ENCODE measurements at places on chromosomes 7 and 10.

DNA sequence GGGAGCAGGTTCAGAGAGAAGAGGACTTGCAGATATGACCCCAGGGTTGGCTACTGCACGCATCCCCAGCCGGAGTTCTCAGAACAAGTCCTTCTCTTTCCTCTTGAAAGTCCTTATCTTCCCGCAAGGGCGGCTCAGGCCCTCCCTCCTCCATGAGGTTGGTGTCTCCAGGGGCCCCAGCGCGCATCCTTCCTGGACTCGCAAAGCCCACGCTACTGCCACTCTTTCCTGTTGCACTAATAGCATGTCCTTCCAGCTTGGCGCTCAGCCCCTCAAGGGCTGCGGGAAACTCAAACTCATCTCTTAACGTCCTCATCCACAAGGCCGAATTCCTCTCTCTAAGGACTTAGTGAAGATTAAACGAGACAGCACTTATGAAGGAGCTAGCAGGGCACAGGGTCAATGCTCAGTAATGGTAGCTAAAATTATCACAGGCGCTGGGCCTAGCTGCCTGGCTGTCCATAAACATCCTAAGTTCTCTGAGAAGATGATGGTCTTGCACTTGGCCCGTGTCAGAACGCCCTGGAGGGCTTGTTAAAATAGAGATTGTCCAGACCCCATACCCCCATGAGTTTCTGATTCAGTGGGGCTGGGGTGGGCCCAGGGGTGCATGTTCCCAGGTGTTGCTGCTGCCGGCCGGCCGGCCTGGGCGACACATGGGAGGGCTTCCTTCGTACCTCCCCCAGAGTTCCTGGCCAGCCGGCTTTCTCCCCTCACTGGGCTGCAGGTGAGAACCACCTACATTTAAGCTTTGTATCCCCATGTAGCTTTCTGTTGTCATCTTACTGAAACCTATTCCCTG lies 261.4 kb downstream of the COBL start:
- DNase-seq, result no peak

DNA sequence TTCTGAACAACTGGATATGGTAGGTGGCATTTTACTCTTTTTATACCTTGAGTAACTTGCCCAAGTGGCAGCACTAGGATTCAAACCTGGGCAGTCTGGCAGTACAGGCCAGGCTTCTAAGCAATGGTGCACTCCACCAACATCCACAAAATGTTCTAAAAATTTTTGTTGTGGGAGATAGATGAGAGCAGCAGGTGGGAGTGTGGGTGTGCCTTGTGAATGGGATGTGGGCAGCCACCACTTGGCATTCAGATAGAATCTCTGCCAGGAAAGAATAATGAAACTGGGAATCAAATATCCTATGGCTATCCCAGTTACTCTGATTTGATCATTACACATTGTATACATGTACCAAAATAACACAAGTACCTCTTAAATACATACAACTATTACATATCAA lies 810.7 kb downstream of the MAGI2 start:
- DNase-seq, result no peak

DNA sequence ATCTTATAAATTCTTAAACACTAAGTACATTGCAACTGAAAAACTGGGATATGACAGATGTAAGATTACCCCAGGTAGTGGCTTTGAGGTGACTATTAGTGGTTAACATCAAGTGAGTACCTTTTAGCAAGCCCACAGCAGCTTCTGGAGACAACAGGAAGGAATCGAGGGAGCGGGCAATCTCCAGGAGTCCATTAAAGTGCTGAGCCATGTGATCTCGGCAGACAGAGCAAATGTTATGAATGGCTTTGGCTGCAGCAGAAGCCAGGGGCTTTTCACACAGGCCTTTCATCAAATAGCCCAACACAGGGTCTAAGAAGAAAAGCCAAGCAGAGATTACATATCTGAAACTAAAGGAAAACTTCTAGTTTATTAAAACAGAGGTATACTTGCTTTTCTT lies 48.9 kb downstream of the IRF5 start:
- no peak for DNase-seq

GRCh38 chr10:63504145-63504881 lies 16.9 kb upstream of the REEP3 start:
- DNase-seq, result no peak

DNA sequence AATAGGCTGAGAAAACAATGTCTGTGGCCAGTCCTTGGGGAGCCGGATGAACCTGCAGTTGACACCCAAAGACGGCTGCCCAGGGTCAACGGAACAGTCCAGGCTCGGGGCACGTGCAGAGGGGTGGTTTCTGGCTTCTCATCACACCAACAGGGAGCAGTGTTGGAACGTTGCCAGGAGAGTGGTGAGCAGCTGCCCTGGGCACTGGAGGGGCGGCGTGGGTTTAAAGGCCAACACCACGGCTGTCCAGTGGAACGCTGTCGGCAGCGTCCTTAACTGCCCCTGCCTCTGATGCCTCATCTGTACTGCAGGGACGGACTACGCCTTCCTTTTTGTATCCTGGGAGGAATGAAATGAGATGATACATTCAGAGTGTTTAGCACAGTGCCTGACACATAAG lies 19.8 kb downstream of the JCAD start:
- peak; percentile 28 for DNase-seq

- no peak for DNase-seq
Observed at GRCh38 chr10:93821051-93821772, 63.5 kb downstream of the LGI1 start.

DNA sequence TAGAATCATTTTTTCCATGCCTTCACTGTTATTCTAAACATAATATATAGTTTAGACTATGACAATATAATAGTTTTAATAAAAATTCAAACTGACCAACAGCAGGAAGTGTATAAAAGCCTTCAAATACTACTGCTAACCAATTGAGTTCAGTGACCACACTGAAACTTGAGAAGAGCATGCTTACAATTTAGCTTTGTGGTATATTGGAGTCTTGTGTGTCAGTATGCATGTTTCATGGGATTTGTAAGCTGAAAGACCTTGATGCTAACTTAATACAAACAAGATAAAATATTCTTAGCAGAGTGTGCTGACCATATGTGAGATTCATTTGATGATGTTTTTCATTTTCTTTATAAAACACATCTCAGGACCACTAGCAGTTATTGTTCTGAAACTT lies 395.5 kb downstream of the SUGCT start:
- no peak for DNase-seq

DNA sequence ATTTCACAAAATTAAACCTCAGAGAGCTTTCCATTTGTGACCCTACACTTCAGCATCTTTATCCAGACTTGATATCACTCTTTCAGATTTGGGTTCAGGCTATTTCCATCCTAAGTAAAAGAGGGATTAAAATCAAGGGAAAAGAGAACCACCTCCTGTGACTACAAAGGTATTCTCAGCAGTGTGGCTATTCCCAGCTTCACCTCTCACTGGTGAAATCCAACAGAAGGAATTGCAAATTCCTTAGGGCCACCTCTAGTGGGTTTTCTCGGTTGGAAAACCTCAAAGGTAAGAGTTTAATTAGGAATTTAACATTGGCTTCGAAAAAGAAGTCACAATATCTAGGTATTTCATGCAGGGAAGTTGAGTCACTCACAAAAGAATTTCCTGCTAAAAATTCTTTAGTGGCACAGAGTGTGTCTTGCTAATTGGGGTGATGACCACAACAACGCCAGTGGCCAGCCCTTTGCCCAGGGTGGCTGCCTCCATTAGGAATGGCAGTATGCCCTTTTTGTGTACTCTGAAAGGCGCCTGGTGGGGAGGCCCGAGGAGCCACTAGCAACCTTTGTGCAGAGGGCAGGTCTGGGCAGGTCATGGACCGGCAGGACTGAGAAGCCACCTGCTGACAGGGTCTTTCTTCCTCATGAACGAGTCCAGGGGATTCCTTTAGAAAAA lies 52.2 kb downstream of the SEM1 start:
- DNase-seq, result no peak

DNA sequence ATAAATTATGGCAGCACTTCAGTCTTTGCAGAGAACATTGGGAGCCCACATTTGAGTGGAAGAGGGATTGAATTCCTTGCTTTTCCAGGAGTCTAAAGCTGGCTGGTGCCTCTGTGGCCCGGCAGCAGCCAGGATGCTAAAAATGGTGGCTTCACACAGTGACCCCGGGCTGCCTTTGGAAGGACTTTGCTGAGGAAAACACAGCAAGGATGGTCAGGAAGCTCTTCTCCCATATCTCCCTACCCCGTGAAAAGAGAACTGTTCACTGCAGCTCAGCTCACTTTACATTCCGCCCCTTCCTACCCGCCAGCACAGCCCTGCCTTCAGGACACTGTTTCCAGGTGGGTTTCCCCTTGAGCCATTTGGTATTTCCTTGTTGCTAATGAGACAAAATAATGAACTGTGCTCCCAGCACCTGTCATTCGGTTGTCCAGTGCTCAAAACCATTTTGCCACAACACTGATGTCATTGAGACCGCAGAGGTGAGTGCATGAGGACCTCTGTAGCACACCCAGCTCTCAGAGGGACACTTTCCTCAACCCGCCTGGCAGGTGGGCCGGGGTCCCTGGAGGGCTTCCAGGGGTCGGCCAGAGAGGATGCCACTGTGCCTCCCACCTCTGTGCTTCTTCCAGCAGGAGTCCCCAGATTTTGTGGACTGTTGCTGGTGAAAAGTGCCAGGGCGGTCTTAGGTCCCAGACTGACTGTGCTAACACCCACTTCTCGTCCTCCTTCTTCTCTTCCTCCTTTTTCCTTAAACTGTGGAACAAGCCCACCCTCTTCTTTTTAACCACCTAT lies 255.7 kb upstream of the PPP2R2D start:
- DNase-seq, result no peak

GRCh38 chr10:97210543-97210960 lies 24.8 kb upstream of the SLIT1 start:
- DNase-seq, result peak; percentile 62

- DNase-seq, result no peak
Observed at GRCh38 chr7:21414795-21415393, 13.0 kb upstream of the SP4 start.

GRCh38 chr10:102610441-102610887 lies 33.8 kb upstream of the TRIM8 start:
- no peak for DNase-seq

- DNase-seq, result peak; percentile 74
Observed at GRCh38 chr10:1548596-1548995, 188.7 kb downstream of the ADARB2 start.

DNA sequence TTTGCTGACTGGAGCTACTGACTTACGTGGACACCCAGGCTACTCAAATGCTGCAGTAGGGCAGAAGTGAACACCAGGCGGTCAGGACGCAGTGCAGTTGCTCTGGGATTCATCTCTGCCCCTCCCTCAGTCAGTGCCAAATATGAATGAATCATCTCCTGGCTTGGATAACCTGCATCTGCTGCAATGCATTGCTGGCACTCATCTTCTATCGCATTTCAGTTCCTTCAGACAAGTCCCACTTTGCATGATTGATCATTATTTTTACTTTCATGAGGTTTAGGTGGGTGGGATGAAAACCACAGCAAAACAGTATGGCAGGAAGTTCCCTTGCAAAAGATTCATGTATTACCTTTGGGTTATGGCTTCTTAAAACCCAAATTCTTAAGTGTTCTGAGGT lies 224.6 kb upstream of the NRP1 start:
- DNase-seq, result no peak

DNA sequence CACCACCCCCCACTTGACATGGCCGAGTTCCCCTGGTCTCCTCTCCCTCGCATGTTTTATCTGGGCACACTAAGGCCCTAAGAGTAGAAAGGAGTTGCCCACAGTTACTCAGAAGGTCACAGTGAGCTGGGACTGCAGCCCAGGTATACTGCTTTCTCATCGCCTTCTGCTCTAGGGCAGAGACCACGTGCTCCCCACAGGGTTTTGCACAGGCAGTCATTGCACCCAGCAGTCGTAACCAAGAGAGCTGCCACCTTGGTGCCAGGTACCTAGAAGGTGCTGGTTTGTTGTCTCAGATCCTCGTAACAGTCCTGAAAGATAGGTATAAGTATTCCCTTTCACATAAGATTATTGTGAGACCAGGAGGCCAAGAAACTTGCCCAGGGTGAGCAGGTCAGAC lies 1.8 kb downstream of the MINDY4 start:
- no peak for DNase-seq

- peak; percentile 88 for DNase-seq
Observed at GRCh38 chr10:102796407-102797176, 40.6 kb downstream of the CYP17A1 start.

DNA sequence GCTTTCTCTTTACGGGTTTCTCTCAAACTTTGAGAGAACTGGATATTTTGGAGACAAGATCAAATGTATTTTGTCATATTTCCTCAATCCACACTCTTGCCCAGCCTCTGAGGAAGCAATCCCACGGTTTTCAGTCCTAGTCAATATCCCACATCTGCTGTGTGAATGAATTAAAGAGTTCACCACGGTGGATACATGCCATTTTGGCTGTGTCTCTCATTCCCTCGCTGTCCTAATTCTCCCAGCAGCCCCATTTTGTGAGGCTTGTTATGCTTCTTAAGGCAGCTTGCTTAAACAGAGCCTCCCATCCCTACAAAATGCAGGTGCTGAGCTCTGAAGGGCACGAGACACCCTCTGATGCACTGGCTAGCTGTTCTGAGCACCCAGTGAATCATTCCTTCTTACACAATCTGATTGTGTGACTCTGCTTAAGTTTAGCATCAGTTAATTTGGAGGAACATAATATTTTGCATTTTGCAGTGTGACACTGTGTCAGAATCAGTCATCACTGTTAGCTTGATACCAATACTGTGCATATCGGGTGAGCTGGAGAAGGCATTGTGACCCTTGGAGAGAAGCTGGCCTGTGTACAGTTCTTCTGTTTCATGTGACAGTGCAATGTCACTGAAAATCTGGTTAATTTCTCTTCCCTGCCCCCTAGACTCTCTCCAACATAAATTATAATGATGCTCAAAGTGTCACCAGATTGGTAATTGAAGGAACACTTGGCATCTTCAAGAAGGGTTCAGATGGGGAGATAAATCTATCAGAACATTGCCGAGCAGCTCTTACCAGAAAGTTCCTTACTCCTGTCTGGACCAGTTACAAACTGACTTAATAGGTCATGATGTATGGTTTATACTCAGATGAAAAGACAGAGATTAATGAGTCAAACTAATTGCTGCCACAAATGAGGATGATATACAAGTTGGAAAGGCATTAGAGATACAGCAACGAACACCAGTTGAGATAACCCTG lies 103.7 kb upstream of the AOAH start:
- DNase-seq, result no peak

GRCh38 chr10:132400547-132401151 lies 3.6 kb downstream of the PWWP2B start:
- DNase-seq, result no peak

GRCh38 chr7:50653981-50654425 lies 88.8 kb upstream of the DDC start:
- DNase-seq, result no peak
